Progenitor cell of endocrine pancreas (in vitro differentiated cells): ENCODE measurements at places on chromosomes 16 and 17.
A peak's percentile ranks its signal among the peaks of the same experiment; 100 is the strongest.

- peak; percentile 39 for DNase-seq
Observed at GRCh38 chr16:4517812-4518680, 20.5 kb downstream of the CDIP1 start.

- DNase-seq = no peak
Observed at GRCh38 chr17:40950176-40950575, 12.7 kb upstream of the KRT23 start.

DNA sequence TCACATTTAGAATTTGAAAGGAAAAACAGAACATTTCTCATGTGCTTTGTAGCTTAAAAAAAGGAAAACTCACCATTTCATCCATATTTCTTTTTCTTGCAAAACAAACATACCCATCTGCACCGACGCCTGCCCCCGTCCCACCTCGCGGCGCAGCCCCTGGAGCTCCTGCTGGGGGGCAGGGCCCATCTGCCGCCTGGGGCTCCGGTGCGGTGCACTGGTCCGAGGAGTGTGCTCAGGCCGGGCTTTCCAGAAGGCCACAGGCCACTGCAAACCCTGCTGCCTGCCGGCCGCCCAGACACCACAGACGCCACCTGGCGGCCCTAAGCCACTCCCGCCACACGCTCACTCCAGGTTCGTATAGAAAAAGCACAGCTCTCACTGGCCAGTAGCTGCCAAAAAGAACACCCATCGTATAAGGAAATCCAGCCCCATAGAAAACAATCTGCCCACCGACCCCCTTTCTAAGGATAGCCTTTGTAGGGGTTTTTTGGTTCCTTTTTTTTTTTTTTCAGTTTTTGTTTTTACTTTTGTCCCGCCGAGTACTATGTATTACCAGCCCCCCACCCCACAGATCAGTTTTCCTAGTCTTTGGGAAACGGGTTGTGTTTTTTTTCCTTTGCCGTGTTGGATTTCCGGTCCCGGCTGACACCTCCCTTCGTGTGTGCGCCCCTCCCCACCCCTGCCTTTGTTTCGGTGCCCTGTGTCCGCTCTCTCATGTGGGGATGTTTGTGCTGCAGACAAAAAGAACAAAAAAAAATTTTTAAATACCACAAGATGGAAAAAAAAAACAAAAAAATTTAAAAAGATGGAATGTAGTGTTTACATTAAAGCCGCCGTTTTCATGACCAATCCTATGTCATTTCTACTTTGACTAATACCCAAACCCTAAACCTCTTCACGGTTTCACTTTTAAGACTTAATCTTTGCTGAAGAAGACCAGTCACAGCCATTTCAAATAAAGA, 68.8 kb downstream of the AMFR start:
- peak; percentile 69 for DNase-seq

DNA sequence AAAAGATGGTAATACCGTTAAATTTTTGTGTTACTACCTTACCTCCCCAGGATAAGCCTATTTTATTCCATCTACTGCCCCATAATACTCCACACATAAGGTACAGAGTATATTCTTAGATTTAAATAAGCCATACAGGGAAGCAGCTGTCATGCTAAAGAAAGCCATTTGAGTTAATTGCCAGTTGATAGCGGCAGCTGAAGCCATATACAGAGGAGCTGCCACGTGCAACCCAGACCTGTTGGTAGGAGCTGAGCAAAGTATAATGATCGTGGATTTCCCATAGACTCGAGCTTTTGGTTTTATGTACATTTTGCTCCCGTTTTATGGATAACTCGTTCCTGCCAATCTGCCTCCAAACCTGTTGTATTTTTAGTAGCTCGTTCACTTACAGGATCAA, 12.0 kb downstream of the CPSF4L start:
- no peak for DNase-seq
